Suprapubic skin (tissue), 4 donors: ENCODE measurements at places on chromosomes 3 and 15.
A peak's percentile ranks its signal among the peaks of the same experiment; 100 is the strongest.

DNA sequence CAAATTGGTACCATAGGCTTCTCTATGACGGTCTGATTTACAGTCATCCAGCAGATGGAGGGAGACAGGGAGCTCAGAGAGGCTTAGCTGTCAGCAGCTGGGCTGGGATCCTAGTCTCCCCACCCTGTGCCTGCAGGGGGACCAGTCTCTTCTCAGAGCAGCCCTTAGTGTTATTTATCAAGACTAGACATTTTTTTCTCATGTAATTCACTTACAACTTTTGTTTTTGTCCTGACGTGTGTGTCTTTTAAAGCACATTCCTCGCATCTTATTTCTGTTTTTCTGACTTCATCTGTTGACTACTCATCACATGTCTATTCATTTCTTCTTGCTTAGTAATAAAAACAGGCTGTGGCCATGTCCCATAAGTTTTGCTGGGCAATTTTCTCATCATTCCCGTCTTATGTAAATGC lies 116.1 kb downstream of the KLF13 start:
- peaks cover 42% of the 10 kb centered on the region for H3K4me1 ChIP-seq
- H3K27me3 ChIP-seq, result no peaks in the 10 kb centered on the region
- H3K4me3 ChIP-seq, result no peak overlapping the region
- peak overlapping the region; percentile 82 for H3K27ac ChIP-seq
- no peak for DNase-seq

- H3K27me3 ChIP-seq, result no peaks in the 10 kb centered on the region
- H3K4me1 ChIP-seq, result no peaks in the 10 kb centered on the region
- no peak for DNase-seq
- no peak overlapping the region for H3K27ac ChIP-seq
- no peak overlapping the region for H3K4me3 ChIP-seq
- peaks cover 49% of the 10 kb centered on the region for H3K36me3 ChIP-seq
These were observed 16.6 kb upstream of the NIT2 start for GRCh38 chr3:100317912-100318311.

GRCh38 chr3:129605922-129606635 lies 397 bp downstream of the PLXND1 start:
- H3K4me3 ChIP-seq, result peak overlapping the region; percentile 77
- H3K36me3 ChIP-seq, result no peaks in the 10 kb centered on the region
- H3K4me1 ChIP-seq, result peaks cover 76% of the 10 kb centered on the region
- peaks cover 3% of the 10 kb centered on the region for H3K27me3 ChIP-seq
- H3K27ac ChIP-seq, result peak overlapping the region; percentile 89
- no peak for DNase-seq

DNA sequence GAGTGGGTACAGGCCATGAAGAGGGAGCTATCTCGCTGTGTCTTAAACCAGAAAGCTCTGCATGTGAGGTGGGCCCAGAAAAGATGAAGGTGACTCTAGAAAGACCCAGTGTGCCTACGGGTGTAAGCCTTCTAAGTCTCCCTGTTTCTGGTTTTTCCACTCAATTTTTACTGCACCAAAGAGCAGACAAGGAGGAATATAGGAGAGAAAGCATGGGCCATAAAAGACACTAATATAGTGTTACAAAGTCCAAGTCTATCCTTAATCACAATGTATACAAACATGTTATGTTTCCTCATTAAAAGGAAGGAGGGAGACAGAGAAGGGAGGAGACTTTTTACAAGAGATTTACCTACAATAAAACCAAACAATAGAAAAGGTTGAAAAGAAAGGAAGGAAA lies 24.1 kb upstream of the ZKSCAN7 start:
- H3K4me3 ChIP-seq, result no peak overlapping the region
- no peak for DNase-seq
- H3K27ac ChIP-seq, result no peak overlapping the region
- H3K36me3 ChIP-seq, result no peaks in the 10 kb centered on the region
- H3K27me3 ChIP-seq, result peaks cover 37% of the 10 kb centered on the region

DNA sequence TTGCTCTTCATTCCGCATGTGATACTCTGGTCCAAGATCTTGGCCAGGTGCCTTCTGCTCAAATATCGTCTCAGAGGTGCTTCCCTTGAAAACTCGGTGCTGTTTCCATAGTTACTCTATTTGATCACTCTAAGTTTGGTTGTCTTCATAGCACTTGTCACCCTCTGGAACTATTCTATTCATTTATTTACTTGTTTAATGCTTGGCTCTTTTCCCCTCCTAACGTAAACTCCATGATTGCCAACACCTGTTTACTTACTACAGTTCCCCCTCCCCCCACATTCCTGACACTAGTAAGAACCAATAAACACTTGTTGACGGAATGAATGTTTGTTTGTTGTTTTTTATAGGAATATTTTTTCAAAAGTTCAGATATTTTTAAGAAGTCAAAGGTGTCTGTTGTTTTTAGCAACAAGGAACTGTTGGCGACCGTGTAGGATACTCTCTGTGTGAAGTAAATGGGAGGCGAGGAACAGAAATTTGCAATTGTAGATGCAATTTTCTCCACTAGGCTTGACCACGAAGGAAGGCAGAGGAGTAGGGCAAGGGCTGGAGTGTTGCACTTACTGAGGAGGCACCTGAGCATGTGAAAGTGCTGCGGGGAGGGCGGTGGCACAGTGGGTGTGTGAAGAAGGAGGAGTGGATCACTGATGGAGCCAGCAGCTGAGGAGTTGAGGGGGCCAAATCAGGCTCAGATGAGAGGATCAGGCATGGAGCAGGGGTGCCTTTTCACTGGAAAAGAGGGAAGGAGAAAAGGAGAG lies 48.4 kb downstream of the MOBP start:
- H3K27ac ChIP-seq, result no peak overlapping the region
- no peaks in the 10 kb centered on the region for H3K27me3 ChIP-seq
- H3K4me1 ChIP-seq, result no peaks in the 10 kb centered on the region
- H3K4me3 ChIP-seq, result no peak overlapping the region

- no peaks in the 10 kb centered on the region for H3K4me1 ChIP-seq
- H3K27me3 ChIP-seq, result no peaks in the 10 kb centered on the region
- no peak for DNase-seq
These were observed 88.7 kb downstream of the GPR156 start for GRCh38 chr3:120196333-120196732.

DNA sequence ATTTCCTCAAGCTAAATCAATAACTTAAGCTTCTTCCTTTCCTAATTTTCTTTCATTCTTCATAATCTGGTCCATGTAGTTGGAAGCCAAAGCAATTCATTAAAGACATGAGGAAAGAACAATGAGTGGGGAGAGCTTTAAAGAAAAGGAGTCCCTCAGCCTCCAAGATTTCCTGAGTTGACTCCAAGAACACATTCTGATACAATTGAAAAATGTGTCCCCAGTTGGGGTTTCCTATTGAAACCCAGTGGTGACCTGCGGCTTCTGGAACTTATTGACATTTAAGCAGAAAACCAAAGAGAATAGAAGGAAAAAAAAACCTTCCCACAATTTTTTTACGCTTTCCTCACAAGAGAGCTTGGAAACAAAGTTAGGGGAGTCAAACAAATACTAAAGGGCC lies 37.0 kb downstream of the ATP8B4 start:
- H3K27ac ChIP-seq, result no peak overlapping the region
- H3K4me3 ChIP-seq, result no peak overlapping the region
- no peaks in the 10 kb centered on the region for H3K36me3 ChIP-seq
- no peaks in the 10 kb centered on the region for H3K27me3 ChIP-seq
- peaks cover 6% of the 10 kb centered on the region for H3K4me1 ChIP-seq

GRCh38 chr15:73982222-73982962 lies 9.7 kb downstream of the STOML1 start:
- H3K4me3 ChIP-seq, result peak overlapping the region; percentile 16
- H3K27me3 ChIP-seq, result no peaks in the 10 kb centered on the region
- peaks cover 65% of the 10 kb centered on the region for H3K4me1 ChIP-seq
- H3K27ac ChIP-seq, result peak overlapping the region; percentile 92
- H3K36me3 ChIP-seq, result peaks cover 11% of the 10 kb centered on the region

DNA sequence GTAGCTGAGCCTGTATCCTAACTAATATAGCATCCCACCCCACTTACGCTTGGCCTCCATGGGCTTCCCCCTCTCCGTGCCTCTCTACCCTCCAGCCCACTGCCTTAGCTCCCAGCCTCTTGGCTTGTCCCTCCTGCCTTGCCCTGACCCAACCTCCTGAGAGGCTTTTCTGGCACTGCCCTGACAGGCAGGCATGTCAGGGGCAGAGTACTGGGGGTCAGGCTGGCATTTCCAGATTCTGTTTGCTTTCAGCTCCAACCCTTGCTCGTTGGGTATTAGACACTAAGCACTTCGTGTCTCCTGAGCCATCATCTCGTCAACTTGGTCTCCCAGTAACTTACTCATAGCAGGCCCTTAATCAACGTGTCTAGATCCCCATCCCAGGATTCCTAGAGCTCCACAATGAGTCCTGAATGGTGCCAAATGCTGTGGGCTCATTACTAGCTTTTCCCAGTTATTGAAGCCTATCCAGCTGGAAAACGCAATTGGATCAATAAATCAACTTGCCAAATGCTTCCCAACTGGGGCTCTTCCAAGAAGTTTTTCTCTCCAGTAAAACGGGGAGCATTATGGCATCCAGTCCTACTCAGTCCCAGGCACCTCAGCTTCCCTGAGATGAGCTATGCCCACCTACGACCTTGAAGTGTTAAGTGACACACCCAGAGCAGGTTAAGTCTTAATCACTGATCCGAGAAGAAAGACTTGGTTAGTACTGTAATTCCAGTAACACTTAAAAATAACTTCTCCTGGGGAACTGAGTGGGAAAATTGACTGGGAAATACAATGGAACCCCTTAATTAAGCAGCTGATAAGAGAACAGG lies 78.5 kb upstream of the DLG1 start:
- H3K27me3 ChIP-seq, result no peaks in the 10 kb centered on the region
- peaks cover 26% of the 10 kb centered on the region for H3K4me1 ChIP-seq
- no peak overlapping the region for H3K4me3 ChIP-seq
- no peaks in the 10 kb centered on the region for H3K36me3 ChIP-seq
- H3K27ac ChIP-seq, result no peak overlapping the region

DNA sequence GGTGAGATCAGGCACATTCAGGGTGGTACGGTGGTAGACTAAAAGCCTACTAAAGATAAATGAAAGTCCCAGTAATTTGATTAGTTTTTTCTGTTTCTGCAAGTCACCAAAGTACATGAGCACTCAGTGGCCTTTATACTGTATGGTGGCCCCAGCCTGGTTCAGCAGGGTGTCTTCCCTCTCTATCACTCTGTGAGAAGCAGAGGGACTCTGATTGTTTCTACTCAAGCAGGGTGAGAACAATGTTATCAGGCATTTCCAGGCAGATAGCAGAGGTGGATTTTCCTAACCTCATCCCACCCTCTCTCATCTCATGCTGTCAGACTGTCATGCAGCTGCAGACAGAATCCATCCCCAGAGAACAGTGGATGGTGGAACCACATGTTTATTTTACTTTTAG lies 71.5 kb upstream of the BFSP2 start:
- no peaks in the 10 kb centered on the region for H3K36me3 ChIP-seq
- no peak for DNase-seq
- H3K4me1 ChIP-seq, result no peaks in the 10 kb centered on the region
- H3K27ac ChIP-seq, result no peak overlapping the region

DNA sequence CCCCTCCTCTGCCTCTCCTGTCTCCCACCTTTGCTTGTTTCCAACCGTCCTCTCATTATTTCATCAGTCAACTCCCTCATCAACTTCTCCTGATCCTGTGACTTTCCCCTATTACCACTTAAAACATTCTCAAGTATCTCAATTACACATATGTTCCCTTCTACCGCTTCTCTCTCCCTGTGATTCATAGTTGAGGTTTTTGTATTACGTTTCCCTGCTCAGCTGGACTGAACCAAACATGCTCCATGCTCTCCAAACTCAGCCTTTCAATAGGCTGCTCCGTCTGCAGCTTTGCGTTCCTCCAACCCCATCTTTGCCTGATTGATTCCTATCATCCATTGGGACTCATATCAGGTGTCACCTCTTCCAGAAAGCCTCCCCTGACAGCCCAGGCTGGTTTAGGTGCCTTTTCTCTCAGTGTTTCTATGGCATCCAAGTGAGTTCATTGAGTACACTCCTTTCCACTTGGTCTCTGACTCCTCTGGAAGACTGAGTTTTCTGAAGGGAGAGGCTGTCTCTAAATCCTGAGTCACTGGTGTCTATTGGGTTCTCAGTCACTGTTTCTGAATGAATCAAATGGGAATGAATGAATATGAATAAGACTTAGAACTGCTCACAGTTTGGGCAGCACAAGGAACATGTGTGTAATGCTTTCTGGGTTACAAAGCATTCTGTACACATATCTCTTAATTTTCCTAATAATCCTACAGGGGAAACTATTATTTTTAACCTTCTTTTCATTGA lies 56.4 kb downstream of the PLD1 start:
- H3K4me3 ChIP-seq, result no peak overlapping the region
- H3K27me3 ChIP-seq, result no peaks in the 10 kb centered on the region
- H3K4me1 ChIP-seq, result peaks cover 66% of the 10 kb centered on the region
- H3K36me3 ChIP-seq, result no peaks in the 10 kb centered on the region
- DNase-seq, result no peak

DNA sequence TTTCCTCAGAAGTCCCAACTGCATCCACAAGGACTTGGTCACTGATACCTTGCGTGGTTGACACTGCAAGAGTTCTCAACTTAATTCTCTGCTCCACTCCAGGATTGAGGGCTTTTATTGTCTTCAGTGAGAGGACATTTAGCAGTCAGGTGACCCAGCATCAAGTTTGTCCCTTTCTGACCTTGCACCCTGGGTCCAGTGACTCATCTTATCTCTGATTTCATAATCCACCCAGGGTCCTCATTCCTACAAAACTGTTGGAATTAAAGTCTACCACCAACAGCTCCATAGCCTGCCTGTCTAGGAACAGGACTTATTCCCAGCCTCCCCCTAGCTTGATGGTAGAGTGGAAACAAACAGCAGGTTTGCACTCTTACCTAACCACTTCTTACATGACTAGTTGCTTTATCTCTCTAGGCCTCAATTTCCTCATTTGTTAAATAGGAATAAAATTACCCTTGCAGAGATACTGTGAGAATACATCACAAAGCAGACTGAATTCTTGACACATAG lies 151.3 kb upstream of the LPP start:
- no peak for DNase-seq
- no peak overlapping the region for H3K27ac ChIP-seq
- H3K36me3 ChIP-seq, result no peaks in the 10 kb centered on the region

DNA sequence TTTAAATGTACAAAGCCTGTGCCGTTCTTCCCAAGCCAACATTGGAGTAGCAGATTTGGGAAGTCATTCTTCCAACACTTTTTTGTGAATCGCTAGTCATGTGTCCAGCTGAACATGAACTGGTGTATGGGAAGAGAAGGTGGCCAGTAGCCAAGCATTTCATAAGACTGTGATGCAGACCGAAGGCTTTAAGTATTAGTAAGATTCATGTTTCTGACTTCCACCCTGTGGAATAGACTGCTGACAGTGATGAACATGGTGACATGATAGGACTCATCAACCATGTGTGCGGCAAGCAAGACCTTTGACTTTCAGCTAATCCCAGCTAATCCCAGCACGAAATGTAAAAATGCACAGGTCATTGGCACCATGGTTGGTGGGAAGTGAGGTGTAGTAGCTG lies 48.3 kb upstream of the THSD4 start:
- H3K27ac ChIP-seq, result no peak overlapping the region
- no peaks in the 10 kb centered on the region for H3K27me3 ChIP-seq
- H3K36me3 ChIP-seq, result no peaks in the 10 kb centered on the region
- no peak for DNase-seq

GRCh38 chr3:197019021-197019420 lies 10.6 kb downstream of the MELTF start:
- no peak overlapping the region for H3K27ac ChIP-seq
- no peaks in the 10 kb centered on the region for H3K36me3 ChIP-seq
